ENCODE measurements at places on chromosomes 6 and 20. TPM values are rescaled to one million over a fixed set of nuclear protein-coding genes. Genes with fewer than 3 reads are reported as not detected.

GRCh38 chr6:143294265-143294860 lies 156.1 kb downstream of the ADAT2 start:
- no peak for DNase-seq

Gene SNX3
- 76.5 TPM for total RNA-seq

- DNase-seq = no peak
These were observed 383.4 kb downstream of the GRIK2 start for GRCh38 chr6:101776919-101777350.

DNA sequence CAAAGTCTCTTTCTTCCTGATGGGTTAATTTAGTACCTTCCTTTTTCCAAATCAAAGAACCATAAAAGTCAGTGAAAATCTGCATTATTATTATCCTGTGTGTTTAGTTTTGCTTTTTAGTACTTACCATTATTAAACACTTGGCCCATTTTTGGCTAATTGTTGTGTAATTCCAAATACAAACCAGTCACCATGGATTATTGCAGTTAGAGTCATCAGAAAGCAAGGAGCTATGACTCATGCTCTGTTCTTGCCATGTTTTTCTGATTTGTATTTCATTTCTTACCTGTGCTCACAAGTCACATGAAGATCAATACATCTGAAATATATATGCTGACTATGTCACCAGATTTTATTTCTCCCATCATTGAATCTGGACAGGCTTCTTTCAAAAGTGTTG lies 31.3 kb downstream of the SLC22A3 start:
- no peak for DNase-seq

DNA sequence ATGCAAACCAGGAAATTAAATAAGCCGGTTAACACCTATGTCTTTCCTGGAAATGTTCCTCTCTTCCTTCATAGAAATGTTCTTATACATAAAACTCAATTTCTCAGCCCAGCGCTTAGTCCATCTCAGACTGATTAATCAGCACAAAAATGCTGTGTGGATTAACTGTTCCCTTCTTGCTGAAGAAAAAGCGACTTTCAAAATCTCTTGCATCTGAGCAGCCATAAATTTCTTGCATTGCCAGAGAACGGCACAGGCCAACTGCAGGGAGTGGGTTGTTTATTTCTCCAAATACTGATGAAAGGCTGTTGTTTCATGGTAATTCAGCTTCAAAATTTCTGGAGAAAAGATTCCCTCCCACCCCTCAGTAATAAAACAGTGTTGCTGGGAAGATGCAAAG lies 517.6 kb downstream of the BTBD3 start:
- no peak for DNase-seq

- no peak for DNase-seq
These were observed 6.0 kb downstream of the PDYN start for GRCh38 chr20:1987826-1988225.

- no peak for DNase-seq
These were observed 33.2 kb downstream of the CDH22 start for GRCh38 chr20:46275091-46275490.
